ENCODE measurements at places on chromosomes 3 and 15.

DNA sequence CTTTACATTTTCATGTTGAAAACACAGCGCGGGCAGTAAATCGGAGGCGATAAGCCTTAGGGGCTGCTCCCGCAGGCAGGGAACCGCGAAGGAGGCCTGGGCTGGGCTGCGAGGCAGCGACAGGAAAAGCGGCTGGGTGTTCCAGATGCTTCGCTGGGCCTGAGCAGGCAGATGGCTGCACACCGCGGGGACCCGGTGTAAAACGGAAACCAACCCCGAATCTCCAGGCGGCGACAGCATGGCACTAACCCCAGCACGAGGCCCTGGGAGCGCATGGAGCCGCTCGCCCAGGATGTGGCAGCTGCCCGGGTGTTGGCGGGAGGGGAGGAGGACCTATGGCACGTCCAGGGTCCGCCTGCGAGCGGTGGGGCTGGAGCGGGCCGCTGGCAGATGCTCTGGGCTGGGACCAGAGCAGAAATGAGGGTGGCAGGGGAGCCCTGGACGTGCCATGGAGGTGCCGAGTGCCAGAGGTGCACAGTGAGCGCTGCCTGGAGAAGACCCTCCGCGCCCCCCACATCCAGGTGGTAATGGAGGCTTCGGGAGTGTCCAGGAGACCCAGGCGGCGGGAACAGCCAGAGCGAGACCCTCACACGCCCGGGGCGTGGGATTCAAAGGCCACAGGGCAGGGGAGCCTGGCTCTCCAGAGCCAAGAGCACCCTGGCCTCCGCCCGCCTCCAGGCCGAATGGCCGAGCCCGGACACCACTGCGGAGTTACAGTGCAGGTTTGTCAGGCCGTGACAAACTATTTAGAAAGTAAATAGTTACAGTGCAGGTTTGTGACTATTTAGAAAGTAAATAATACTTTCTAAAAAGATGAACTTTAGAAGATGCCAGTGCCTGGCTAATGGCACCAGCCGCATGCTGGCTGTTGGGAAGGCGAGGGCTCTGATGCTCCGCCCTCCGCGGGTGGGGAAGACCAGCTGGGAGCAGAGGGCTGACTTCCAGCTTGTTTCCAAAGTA, 293.6 kb downstream of the OCA2 start:
- no peak for DNase-seq

GRCh38 chr15:77311618-77312398, 108.1 kb downstream of the PEAK1 start:
- no peak for DNase-seq

- DNase-seq, result no peak
Observed at GRCh38 chr3:61448378-61448777, 113.0 kb upstream of the PTPRG start.

- DNase-seq, result no peak
Observed at GRCh38 chr3:125098611-125099291, 43.0 kb upstream of the HEG1 start.

DNA sequence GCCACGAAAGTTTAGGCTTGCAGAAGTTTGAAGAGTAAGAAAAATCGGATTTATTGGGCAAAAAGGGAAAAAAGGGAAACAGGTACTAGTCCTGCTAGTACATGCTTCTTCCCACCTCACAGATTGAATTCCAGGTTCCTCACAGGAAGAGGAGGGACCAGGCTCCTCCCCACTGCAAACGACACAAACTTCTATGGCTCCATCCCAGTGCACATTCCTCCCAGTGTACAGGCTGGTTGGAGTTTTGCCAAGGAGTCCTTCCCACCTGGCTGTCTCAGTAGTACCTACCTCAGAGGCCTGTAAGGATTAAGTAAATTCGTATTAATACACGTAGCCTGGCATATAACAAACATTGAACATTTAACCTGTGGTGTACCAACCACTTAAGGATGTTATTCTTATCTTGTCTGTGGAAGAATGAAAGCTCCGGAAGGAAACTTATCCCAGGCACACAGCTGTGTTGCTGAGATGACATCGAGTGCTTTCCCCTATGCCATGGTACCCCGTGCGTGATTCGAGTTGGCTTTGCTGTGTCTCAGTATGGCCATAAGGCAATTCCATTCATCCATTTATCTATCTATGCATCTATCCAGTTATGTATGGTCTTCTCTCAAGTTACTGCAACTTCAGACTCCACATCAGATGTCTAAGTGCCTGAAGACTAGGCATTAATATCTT, 294.3 kb downstream of the LRTM1 start:
- DNase-seq, result no peak

- no peak for DNase-seq
Observed at GRCh38 chr3:37257581-37257980, 83.2 kb upstream of the LRRFIP2 start.

- DNase-seq, result no peak
Observed at GRCh38 chr3:16012086-16012485, 162.4 kb upstream of the GALNT15 start.

- DNase-seq, result peak; percentile 3
Observed at GRCh38 chr3:111541911-111542483, at the start of gene CD96. CD96 (plus strand) TSS chr3:111542197; CDS start chr3:111542249, 52 bp downstream.

DNA sequence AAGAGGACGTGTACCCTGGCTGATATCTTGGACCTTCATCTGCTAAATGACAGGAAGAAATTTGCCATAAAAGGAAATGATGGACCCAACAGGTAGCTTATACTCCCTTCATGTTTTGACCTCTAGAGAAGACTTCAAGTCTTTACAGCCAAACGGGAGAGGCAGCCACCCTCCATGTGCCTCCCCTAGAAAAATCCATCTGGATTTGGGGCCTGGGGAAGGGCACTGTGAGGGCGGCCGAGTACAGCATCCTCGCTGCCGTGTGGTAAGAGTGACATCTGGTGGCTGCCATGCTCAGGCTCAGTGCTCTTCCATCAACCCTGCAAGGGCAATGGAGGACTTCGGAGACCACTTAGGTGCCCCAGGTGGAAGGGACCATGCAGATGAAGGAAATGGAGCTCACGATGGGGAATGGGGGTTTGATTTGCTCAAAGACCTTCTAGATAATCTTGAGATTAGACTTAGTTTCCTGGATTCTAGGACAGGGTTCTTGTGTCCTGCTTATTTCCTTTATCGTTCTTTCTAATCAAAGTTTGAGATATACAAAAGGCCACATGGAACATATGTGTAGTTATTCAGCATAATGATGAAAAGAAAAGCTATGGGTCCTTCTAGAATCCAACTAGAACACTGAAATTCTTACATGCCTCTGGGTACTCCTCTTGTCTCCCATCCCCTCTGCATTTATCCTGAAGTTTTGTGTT, 44.4 kb downstream of the AQP9 start:
- no peak for DNase-seq

Measured in activated naive CD4-positive, alpha-beta T cell (primary cell).